ENCODE measurements at places on chromosomes 4 and X.

DNA sequence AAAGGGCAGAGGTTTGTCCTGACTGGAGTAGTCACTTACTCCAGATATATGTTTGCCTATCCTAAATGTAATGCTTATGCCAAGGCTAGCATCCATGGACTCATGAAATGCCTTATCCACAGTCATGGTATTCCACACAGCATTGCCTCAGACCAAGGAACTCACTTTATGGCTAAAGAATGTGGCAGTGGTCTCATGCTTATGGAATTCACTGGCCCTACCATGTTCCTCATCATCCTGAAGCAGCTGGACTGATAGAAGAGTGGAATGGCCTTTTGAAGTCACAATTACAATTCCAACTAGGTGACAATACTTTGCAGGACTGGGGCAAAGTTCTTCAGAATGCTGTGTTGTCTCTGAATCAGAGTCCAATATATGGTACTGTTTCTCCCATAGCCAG lies 1014.8 kb downstream of the RAPGEF2 start:
- DNase-seq = no peak

DNA sequence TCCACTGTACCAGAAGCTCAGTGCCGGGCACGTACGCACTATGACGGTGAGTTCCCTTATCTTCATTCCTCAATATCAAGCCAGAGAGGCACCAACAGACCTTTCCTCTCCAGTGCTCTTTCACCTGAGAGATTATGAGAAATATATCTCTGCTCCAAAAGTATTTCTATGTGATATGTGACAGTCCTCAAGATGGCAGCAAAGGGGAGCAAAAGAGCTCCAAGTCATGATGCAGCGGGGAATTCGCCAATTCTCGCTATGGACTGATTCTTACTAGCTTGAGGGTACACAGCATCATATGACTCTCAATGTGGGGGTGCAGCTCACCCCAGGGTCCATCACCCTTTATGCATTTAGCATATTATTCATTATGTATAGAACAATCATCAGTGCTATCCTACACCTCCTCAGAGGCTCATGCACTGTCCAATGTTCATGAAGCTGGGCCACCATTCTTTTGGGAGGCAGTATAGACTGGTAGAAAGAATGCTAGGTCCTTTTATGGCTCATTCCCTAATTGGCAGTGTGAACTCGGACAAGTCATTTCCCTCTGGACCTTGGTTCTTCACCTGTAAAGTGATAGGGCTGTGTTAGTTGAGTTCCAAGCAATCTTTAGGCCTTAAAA lies 12.8 kb upstream of the IQSEC2 start:
- DNase-seq = no peak

DNA sequence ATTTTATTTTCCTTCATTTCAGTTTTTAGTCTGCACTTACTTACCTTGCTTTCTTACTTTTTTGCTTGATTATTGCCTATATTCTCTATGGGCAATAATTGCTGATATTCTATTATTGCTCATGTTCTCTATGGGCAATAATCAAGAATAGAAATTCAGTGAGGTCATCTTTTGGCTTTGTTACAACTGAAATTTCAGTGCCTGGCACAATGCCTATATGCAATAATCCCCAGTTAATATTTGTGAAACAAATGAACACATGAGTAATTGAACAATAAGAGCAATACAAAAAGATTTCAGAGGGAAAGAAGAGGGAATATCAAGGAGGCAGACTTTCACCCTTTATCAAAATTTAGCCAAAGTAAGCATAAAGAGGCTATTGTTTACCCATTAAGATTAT lies 48.6 kb upstream of the ARSJ start:
- DNase-seq = no peak

DNA sequence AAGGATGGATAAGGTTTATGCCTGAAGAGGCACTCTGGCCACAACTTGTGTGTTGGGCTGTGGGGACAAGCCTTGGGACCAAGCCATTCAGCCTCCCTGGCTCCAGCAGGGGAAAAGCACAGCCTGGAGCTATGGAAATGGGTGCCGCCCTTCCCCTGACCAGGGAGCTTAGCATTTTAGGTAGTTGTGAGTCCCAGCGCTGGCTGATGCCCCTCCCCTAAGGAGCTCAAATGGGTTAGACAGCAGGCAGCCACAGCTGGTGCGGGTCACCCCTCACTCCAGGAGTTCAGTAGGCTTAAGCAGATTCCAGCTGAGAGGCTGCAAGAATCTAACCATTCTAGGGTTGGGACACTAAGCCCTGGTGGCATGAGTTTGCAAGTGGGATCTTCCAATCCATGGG lies 172.9 kb downstream of the KCNIP4 start:
- DNase-seq = no peak

- no peak for DNase-seq
Measured at GRCh38 chr4:3531318-3531878, 824 bp downstream of the LRPAP1 start.

DNA sequence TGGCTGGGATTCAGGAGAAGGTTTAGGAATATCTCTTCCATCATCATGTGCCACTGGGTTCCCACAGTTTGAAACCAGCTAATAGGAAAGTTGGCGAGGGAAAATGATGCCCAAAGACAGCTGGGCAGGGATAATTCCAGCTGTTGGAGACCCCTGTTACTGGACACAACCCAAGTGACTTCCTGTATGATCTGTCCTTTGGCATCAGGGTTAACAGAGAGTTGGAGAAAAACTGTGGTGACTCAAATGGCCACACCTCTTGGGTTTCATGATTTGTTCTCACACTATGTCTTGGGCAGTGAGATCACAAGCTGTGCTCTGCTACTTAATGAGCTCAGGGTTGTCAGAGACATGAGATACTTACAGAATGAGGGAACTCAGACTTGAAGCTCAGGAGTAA lies 3.8 kb downstream of the FGF16 start:
- DNase-seq = no peak

DNA sequence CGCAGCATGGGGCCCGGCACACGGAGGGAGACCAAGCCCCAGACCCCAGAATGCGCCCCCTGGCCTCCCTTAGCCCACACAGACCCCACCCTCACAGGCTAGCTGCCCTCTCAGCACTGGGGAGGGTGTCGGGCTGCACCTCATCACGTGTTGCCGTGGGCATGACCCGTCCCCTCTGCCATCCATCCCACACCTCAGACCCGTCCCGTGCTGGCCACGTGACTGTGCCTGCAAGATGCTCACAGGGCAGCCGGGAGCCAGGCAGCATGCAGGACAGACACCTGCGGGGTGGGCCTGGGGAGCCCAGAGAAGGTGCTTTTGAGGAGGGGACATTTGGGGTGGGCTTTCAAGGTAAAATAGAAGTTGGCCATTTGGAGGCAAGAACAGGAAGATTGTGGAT lies 4.8 kb downstream of the MSANTD1 start:
- DNase-seq = no peak

GRCh38 chrX:21658152-21658737 lies at the start of gene KLHL34:
Gene KLHL34, minus strand, starts transcription at chrX:21658330. Its CDS starts 542 bp downstream, at chrX:21657788.
- DNase-seq = no peak

DNA sequence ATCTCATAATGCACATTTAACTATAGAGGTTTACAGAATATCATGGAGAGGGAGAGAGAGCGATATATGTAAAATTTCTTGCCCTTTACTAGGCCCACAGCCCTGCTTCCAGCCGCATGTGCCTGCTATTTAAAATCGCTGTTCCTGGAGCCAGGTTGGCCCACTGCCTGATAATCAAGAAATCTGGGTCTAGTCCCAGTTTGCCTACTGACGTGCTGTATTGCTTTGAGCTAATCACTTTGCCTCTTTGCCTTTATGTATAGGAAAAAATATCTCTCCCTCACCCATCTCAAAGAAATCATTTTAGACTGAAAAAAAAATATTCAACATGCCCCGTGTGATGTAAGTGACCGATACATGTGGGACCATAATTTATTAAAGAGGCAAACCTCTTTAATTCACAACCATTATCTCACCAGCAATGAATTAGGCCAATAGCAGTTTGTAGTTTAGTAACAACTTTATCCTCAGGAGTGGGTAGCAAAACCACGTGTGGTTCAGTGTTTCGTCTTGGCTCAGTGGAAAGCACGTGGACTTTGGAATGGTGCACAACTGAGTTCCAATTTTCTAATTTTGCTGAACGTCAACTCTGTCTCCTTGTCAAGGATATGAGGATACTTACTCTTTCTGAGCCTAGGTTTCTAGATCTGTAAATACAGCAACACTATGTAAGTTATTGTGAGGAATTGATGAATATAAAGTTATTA lies 62.6 kb downstream of the GRXCR1 start:
- no peak for DNase-seq

- no peak for DNase-seq
Measured at GRCh38 chrX:10618961-10619360, 1.4 kb downstream of the MID1 start.

GRCh38 chrX:73215246-73215645 lies 595 bp upstream of the NAP1L2 start:
- no peak for DNase-seq

DNA sequence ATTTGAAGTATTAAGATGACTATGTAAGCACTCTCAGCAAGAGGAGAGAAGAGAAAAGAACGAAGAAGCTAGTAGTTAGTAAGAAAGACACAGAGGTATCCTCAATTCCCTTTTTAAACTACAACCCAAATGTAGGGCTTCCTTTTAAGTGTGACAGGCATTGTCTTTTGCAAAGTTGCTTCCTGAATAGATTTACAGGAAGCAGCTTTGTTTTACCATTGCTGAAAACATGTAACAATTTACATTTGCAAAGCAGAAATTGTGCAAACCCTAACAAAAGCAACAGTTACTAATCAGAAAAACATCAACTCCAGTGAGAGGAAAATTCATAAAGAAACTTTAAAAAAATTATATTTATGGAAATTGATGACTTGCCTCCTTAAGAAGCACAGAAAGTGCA lies 96.4 kb downstream of the FAM13A start:
- DNase-seq = no peak

DNA sequence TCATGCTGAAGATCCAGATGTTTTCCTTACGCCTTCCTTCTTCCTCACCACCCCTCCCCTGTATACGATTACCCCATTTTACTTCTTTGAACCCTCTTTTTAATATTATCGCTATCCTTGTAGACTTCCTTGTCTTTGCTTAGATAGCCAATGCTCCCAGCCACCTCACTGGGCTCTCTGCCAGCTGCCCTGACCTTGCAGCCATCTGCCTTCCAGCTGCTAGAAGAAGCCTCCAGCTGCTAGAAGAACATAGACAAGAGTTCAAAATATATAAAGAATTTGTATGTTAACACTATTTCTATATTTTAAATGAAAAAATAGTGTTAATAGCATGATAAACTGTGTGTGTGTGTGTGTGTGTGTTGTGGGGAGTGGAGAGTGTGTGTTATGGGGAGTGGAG lies 374.7 kb downstream of the ANKRD50 start:
- no peak for DNase-seq

DNA sequence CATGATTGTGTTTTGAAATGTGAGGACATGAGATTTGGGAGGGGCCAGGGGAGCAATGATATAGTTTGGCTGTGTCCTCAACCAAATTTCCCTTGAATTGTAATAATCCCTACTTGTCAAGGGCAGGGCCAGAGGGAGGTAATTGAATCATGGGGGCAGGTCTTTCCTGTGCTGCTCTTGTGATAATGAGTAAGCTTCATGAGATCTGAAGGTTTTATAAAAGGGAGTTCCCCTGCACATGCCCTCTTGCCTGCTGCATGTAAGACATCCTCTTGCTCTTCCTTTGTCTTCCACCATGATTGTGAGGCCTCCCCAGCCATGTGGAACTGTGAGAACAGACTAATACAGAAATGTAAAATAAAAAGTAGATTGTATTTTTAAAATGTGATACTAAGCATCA lies 1294.9 kb downstream of the ADGRL3 start:
- no peak for DNase-seq

DNA sequence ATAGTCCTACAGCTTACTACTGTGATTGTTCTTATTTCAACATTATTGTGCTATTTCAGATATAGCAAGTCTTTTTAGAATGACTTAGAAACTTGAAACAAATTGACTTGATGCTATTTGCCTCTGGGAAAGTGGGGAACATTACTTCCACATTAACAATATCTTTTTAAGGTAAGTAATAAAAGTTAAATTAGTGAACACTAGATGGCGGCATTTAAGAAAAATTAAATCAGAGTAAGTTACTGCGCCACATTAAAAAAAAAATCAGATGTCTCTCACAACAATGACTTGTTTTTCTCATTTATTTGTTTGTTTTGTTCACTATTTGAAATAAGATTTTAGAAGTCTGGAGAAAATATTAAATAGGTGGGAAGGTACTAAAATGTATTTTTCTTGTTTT lies 1026.9 kb upstream of the SLIT2 start:
- no peak for DNase-seq

GRCh38 chr4:84631573-84631972 lies 48.6 kb downstream of the CDS1 start:
- no peak for DNase-seq

DNA sequence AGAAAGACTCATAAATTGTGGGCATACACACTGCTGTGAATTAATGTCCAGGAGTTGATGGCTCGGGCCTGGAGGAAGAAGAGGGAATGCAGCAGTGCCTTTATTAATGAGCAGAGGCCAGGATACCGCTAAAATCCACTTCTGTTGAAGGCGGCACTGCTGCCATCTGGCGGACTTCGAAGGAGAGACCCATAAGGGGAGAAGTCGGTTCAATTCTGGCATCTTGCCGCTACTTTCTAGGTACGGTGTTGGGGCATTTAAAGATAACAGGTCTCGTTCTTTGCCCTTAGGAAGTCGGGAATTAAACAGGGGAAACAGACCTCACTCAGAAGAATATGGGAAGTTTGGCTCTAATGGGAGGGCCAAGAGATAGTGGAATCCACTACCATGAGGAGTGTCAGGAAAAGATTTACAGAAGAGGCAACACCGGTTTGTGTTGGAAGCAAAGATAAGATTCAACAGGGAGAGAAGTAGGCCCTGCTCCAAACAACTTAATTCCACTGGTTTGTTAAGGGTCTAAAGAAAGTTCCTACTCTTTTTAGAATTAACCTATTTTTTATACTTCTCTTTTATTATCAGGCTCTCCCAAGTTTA lies 133.6 kb upstream of the GIMD1 start:
- DNase-seq = no peak

- DNase-seq = no peak
Measured at GRCh38 chr4:121380776-121381462, at the start of gene QRFPR. Gene QRFPR, minus strand, starts transcription at chr4:121381018. Its CDS starts 371 bp downstream, at chr4:121380647.

DNA sequence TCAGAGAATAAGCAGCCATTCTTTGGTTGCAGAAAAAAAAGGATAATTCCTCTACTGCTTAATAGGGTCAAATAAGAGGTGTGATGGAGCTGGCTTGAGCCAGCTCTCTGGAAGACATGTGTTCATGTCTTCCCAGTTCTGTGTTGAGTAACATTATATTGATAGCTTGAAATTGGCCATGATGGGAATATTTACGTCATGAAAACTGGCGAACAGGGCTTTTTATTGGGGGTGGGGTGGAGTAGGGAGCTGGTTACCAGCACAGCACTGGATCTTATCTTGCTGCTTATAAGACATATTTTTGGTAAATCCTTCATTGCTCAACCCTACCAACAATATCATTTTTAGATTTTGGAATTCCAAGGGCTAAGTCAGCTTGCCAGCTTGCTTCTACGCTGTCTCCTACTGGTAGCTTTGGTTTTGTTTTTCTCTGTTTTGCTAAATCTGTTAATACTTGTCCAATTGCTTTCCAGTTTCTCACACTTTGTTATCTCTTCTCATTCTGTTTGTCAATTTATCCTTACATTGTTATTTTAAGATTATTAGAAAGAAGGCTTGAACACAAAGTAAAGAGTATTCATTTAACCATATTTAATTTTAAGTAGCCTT lies 25.3 kb upstream of the GBA3 start:
- DNase-seq = no peak
